A549 (cell line): ENCODE measurements at places on chromosomes 6 and 20.

- DNase-seq: no peak
Measured at GRCh38 chr20:63148696-63149095, 67.2 kb downstream of the YTHDF1 start.

- no peak for DNase-seq
Measured at GRCh38 chr6:45206793-45207492, 121.2 kb upstream of the RUNX2 start.

DNA sequence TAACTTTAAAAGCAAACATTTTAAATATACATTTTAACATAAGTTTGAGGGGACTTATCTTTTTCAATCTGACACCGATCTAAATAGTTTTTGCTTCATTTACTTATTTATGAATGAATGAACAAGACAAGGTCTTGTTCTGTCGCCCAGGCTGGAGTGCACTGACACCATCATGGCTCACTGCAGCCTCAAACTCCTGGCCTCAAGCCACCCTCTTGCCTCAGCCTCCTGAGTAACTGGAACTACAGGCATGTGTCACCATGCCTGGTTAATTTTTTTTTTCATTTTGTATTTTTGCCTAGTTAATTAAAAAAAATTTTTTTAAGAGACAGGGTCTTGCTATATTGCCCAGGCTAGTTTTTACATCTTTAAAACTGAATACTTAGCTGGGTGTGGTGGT is 25.4 kb downstream of the FBXO9 start:
- no peak for DNase-seq

- no peak for DNase-seq
Measured at GRCh38 chr20:63642527-63643247, 10.5 kb downstream of the STMN3 start.

GRCh38 chr6:80544555-80544954 is 438.1 kb downstream of the BCKDHB start:
- no peak for DNase-seq

DNA sequence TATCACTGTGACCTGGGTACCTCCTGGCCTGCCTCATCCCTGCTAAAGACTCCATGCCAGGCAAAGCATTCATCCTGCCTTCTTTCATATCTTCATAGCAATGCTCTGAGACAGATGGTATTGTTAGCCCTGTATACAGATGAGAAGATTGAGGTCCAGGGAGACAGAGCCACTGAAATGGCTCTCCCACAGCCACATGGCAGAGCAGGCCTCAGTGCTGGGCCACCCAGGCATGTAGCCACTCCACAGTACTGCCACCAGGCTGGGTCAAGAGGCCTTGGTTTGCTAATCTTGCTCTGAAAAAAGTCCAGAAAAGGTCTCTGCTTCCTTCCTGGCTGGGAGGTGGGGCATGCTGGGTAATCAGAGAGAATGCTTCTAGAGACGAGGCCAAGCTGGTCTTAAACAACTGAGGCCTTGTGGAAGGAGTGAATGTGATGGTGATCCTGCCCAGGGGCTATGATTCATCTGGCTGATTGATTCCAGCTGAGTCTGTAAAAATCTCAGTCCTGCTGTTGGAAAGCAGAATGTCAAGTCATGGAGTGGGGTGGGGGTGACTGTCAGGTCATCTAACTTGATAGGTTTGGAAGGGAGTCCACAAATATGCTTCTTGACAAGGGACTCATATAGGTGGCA is 29.8 kb downstream of the HM13 start:
- DNase-seq: no peak

GRCh38 chr6:108825326-108825725 is 22.9 kb upstream of the ARMC2 start:
- no peak for DNase-seq

DNA sequence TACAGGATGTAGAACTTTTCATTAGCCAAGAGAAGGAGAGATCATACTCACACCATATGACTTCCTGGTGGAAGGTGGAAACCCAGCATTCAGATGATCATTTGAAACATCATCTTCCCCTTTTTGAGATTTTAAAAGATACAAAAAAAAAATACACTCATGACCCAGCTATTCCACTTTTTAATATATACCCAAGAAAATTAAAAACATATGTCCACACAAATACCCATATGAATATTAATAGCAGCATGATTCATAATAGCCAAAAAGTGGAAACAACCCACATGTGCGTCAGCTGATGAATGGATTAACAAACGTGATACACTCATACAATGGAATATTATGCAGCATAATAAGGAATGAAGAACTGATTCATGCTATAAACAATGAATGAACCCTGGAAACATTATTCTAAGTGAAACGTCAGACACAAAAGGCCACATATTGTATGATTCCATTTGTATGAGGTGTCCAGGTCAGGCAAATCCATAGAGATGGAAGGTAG is 130.0 kb upstream of the SGK1 start:
- DNase-seq: no peak

DNA sequence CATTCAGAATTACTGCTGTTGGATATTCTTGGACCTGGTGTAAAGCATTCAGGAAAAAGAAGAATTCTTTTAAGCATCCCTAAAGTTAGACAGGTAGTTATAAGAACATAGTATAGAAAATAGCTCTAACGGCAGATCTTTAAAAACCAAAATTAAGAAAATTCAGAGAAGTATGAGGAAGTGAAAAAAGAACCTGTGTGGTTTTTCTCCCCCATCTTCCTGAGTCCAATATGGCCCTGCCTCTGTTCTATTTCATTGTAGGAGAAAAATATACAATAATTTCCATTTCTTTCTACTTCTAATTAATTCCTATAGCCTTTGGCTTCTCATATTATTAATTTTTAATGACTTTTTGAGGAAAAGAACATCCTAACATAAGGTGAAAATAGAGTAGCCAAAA is 47.1 kb downstream of the FHL5 start:
- DNase-seq: no peak

- no peak for DNase-seq
Measured at GRCh38 chr20:8749986-8750385, 318.9 kb upstream of the PLCB4 start.

DNA sequence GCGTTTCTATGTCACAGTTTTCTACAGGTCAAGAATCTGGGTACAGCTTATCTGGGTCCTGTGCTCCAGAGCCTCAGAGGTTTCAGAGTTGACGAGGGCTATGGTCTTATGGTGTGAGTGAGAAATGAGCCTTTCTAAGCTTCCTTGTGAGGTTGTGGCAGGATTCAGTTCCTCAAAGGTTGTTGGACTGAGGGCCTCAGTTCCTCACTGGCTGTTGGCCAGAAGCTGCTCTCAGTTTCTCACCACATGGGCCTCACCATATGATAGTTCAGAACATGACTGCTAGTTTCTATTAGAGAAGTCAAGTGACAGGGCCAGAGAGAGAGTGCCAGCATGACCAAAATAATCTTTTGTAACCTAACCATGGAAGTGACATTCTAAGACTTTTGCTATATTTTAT is 96.1 kb downstream of the NUS1 start:
- DNase-seq: no peak

GRCh38 chr20:4956200-4956810 is 45.0 kb downstream of the SLC23A2 start:
- DNase-seq: peak; percentile 76

DNA sequence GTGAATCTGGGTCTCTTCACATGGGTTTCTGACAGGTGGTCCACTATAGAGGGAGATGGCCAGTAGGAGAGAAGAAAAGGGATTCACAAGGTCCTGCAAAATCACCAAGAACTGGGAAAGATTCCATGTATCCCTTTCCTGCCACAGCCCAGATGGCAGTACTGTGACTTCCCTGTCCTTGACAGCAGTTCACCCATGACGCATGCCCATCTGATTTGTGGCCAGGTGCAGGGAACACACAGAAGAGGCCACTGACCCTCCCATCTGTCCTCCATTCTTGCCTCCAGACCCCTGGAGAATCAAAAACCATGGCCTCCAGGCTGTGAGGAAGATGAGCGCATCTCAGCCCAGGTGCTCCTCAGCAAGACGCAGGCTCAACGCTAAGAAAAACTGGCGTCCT is 183.1 kb upstream of the RREB1 start:
- DNase-seq: no peak

- no peak for DNase-seq
Measured at GRCh38 chr6:46637145-46637544, 15.5 kb downstream of the CYP39A1 start.

- no peak for DNase-seq
Measured at GRCh38 chr6:19998541-19998940, 161.4 kb downstream of the ID4 start.

GRCh38 chr6:1052262-1052661 is 259.6 kb upstream of the FOXQ1 start:
- DNase-seq: no peak

DNA sequence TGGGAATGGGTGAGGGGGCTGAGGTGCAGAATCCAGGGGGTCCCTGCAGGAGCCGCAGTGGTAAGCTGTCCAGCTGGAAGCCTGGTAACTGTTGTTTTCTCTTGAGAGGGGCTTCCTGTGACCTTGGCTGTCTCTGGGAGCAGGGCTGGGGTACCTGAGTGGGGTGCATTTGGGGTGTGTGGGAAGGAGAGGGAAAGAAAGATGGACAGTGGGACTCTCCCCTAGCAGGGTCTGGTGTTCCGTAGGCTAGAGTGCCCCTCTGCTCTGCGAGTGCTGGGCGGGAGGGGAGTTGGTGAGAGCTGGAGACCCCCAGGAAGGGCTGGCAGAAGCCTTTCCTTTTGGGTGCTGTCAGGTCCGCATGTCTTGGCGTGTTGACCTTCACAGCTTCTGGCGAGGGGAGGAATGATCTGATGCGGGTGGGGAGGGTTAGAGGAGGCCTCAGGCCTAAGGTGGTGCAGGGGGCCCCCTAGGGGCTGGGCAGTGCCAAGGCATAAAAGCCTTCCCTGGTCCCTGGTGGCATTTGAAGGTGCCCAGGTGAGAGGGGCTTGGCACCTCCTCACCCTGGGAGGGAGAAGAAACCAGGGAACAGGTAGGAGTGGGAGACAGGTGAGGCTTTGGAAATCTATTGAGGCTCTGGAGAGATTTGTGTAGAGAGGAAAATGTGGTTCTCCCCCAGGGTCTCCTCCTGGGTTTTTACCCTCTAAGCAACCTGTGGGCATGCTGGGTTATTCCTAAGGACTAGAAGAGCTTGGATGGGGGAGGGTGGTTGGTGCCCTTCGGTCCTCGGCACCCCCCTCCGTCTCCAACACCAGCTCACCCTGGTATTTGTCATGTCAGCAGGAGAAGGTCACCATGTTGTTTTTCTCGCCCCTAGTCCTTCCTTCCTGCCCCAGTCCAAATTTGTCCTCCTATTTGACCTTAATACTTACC is 3.3 kb downstream of the VEGFA start:
- peak; percentile 90 for DNase-seq

DNA sequence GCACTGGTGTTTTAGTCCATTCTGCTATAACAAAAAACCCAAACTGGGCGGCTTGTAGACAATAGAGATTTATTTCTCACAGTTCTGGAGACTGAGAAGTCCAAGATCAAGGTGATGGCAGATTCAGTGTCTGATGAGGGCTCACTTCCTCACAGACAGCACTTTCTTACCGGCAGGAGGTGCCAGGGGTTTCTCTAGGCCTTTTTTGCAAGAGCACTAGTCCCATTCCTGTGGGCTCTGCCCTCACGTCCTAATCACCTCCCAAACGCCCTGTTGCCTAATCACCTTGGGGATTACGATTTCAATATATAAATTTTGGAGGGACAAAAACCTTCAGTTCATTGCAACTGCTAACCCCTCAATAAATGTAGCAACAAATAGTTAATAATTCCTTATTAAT is 140.0 kb upstream of the SGK1 start:
- DNase-seq: no peak

DNA sequence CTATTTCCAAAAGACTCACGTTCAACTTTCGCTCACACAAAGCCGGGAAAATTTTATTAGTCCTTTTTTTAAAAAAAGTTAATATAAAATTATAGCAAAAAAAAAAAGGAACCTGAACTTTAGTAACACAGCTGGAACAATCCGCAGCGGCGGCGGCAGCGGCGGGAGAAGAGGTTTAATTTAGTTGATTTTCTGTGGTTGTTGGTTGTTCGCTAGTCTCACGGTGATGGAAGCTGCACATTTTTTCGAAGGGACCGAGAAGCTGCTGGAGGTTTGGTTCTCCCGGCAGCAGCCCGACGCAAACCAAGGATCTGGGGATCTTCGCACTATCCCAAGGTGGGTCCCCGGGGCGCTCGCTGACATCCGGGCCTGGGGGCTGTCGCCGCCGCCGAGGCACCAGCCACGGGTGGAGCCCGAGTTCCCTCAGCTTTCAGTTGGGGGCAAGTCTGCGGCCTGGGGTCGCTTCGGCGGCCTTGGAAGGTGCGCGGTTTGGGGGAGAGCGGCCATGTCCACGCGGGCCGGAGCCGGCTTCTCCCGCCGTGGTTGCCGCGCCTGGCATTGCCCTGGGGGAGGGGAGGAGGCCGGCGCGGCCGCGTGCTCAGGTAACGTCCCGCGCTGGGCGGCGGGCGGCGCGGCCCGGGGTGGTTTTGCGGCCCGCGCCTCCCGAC is 429 bp downstream of the AMD1 start:
- peak; percentile 30 for DNase-seq

- DNase-seq: no peak
Measured at GRCh38 chr6:92762443-92763273, 656.7 kb downstream of the EPHA7 start.

DNA sequence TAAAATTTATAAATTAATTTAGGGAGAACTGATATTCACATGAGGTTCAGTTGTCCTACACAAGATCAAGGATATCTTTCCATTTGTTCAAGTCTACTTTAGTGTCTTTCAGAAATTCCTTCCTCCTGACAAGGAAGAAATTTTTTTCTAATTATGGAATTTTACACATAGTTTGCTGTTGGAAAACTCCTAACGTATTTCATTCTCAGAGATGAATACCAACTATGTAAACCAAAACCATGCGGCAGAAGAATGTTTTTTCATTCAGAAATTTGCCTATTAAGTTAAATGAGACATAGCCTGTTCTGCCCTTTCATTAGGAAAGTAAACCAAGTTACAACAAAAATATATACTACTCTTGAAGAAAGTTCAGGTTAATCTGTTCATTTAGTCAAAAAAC is 111.2 kb upstream of the PRDM1 start:
- DNase-seq: no peak

GRCh38 chr6:132247381-132248159 is 153.7 kb downstream of the MOXD1 start:
- no peak for DNase-seq

GRCh38 chr6:169162249-169162648 is 91.4 kb downstream of the THBS2 start:
- no peak for DNase-seq

GRCh38 chr6:116371120-116371917 is 572 bp downstream of the DSE start:
- peak; percentile 69 for DNase-seq

- no peak for DNase-seq
Measured at GRCh38 chr6:1526398-1527072, 83.2 kb upstream of the FOXC1 start.
